Posterior cingulate gyrus (tissue), 11 donors: ENCODE measurements at places on chromosomes 2 and 18.

GRCh38 chr18:70149616-70150301, 55.7 kb downstream of the RTTN start:
- DNase-seq, result no peak

- peak; percentile 73 for DNase-seq
These were observed 125.0 kb downstream of the CACNB4 start for GRCh38 chr2:151973901-151974199.

DNA sequence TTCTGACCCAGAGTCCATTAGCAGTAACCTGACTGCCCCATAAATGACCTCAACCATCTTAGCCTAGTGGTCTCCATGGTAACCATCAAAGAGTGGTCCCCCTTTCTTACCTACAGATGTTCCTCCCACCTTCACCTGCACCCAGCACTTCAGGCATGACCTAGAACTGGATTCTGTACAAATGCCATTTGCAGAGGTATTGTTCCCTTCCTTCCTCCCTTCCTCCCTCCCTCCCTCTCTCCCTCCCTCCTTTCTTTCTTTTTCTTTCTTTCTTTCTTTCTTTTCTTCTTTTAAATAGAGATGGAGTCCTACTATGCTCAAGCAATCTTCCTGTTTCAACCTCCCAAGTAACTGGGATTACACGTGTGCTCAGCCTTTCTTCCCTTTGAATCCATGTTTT, 114.6 kb upstream of the SLC1A4 start:
- DNase-seq, result no peak

DNA sequence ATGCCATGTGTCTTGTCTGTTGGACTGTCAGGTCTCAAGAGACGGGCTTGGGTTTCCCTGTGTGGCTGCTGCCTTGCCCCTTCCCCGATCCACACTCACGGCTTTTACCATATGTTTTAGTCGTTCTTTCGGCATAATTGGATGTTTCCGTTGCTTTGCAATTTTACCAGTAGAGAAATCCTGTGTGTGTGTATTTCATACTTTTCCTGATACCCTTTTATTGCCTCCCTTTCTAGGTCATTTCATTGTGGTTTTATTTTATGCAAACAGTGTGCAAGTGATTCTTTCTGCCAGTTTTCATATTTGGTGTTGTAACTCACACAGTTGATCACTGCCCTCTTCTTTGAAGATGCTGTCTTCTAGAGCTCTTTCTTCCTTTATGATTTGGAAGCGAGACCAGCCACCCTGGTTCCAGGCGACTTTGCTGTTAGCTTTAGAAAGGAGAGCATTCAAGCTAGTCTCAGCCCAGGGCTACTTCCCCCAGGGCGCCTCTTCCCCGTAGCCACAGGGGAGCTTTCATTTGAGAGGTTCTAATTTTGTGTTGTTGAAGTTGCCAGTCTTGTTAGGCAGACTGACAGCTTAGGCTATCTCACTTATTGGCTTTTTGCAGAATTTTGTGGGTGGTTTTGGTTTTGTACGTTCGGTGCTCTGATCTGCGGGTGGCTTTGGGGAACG, 17.0 kb downstream of the SH3BP4 start:
- DNase-seq, result no peak

DNA sequence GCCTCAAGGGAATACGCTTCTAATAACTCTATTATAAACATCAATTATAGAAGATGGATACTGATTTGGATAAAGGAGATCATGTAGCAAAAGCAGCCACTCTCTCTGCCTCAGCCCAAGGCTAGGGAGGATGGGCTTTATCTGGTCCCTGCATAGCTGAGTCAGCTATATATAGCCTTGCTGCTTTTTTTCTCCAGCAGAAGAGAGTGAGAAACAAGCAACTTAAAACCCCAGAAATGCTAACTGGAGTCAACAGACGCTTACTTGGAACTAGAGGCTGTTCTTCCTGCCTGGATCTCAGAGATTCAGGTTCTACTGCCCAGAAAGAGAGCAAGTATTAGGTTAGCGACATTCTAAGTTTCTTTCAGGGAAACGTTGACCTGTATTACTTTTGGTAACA, 426.7 kb upstream of the KLHL29 start:
- DNase-seq, result no peak

GRCh38 chr2:31674446-31674845, 93.7 kb upstream of the SRD5A2 start:
- DNase-seq, result no peak
